Activated T-helper 1 cell treated with anti-CD3 and anti-CD28 coated beads, Interleukin-2, amount 50 U/mL, for 16 hours (primary cell): ENCODE measurements at places on chromosomes 5 and 9.

GRCh38 chr5:135887447-135887864, 8.2 kb downstream of the IL9 start:
- peak; percentile 30 for DNase-seq

GRCh38 chr5:98839469-98840383, 66.3 kb downstream of the RGMB start:
- no peak for DNase-seq

DNA sequence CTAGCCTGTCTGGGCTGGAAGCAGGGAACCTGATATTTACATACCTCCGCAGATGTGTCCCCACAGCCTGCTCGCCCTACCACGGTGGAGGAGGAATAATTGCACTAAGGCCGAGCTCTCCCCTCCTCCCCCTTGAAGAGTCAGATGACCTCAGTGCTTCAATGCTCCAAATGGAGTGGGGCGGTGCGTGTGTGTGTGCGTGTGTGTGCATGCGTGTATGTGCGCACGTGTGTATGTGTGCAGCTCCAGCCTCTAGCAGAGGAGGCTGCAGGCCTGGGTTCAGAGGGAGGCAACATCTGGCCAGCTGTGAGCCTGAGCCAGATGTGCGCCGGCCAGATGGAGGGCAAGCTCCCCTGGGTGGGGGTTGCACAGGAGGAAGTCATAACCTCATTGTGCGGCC, 90.5 kb downstream of the NRG2 start:
- no peak for DNase-seq

DNA sequence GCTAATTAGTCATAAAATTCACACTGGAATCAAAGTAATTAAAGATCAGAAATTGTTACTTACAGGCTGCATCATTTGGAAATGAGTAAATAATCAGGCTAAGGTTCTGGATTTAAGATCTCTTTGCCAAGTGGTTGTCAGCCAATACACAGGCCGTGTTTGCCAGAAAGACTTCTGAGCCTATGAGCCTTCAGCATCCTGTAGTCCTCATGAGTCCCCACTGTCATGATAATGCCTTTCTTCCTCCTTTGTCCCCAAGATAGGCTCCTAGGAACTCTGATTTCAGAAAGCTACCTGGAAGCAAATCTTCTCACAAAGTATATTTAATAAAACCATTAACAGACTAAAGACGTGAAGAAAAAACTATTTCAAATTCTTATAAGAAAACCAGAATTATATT, 810.5 kb downstream of the DNAH5 start:
- no peak for DNase-seq

DNA sequence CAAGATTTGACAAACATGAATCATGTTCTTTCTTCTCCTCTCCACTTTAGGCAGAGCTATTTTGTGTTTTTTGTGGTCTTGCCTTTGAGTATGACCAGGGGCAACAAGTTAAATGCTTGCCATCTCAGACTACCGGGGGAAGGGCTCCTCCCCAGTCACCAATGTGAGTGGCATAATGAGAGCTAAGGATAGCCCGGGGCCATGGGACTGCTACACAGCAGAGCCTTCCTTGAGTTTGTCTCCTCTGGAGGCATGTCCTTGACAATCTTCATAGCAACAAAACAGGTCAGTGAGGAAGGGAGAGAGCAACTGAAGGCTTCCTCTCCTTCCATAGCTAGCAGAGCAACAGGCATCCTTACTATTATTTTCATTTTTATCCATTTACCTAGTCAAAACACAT, 299.3 kb downstream of the ENC1 start:
- DNase-seq: no peak

- no peak for DNase-seq
Measured at GRCh38 chr9:89745601-89746376, 141.0 kb downstream of the GADD45G start.

DNA sequence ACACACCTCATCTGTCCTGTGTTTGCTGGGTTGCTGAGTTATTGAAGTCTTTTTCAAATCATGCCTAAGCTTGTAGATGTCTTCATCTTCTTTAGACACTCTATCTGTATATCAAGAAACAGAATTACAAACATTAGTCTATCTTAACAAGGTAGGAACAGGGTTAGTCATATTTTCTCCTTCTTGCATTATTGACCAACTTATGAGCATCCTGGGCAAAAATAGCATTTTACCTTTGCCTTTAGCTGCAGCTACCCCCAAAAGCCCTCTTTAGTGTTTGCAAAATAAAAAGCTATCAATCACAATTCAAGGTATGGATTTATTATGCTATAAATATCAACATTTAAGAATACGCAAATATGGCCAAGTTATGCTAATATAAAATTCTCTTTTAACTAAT, 3.4 kb downstream of the PLK2 start:
- DNase-seq: no peak

DNA sequence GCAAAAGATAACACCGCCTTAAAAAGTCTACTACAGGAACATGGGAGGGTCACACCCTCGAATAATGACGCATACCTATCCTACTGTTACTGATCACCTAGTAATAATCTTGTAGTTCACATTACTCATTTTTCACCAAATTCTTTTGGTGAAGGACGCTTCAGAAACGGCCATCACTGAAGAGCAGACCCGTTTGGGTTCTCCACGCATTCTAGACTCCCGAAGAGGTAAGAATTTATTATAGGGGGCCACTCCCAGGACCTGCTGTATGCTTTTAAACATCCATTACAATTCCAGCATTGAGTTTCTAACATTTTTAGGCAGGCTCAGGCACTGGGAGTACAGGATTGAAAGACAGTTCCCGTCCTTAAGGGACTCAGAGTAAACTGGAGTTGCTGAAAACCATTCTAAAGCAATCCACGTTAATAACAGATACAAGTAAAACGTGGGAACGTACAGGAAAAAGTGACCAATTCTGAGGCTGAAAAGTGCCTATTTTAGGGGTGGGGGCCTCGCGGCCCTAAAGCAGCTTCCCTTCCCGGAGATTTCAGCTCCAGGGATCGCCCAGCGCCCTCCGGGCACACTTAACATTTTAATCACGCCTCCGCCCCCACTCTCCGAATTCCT, at the start of gene FER:
TSS of gene FER (plus strand) at position 124 of the 627 bp plus-strand sequence. CDS start 50,286 bp downstream, outside the sequence.
- peak; percentile 11 for DNase-seq

GRCh38 chr5:82620957-82621600, 342.9 kb upstream of the RPS23 start:
- DNase-seq: no peak

- no peak for DNase-seq
Measured at GRCh38 chr9:69877852-69878514, 57.4 kb downstream of the CFAP95 start.
